Diencephalon (tissue), 1 donor: ENCODE measurements at places on chromosomes 6 and 20. TPM values are rescaled to one million over a fixed set of nuclear protein-coding genes. Genes with fewer than 3 reads are reported as not detected.

The CFAP206 gene
- 14.8 TPM for total RNA-seq

The BTNL2 gene
- total RNA-seq = not detected

The THBS2 gene
- 14.1 TPM for total RNA-seq

The MOXD1 gene
- total RNA-seq = 11.3 TPM

The GRM4 gene
- total RNA-seq = 19.4 TPM

The TRIM10 gene
- 0.23 TPM for total RNA-seq
